ENCODE measurements at places on chromosomes 2 and 18.

- peak; percentile 87 for DNase-seq
Observed at GRCh38 chr2:226583715-226584114, 215.9 kb downstream of the IRS1 start.

DNA sequence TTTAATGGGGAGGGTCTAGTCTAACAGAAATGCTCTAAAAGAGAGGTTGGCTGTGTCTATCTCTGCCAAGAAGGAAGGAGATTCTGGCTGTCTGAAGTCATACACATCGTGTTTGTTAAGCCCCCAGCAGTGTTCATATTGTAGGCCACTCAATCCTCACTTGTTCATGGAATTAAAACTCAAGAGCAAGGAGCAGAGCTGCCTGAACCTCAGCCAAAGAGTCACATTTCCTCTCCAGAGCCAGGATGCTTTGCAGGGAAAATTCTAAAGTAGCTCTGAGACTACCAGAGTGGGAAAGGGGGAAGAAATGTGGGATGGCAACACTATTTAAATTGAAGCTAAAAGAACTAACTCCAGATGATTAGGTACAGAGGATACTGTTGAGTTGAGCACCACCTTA lies 190.7 kb upstream of the CXCR4 start:
- no peak for DNase-seq

- peak; percentile 97 for DNase-seq
Observed at GRCh38 chr2:179460181-179460929, 195.7 kb upstream of the SESTD1 start.

GRCh38 chr2:138689705-138690104 lies 90.5 kb downstream of the NXPH2 start:
- DNase-seq: no peak

DNA sequence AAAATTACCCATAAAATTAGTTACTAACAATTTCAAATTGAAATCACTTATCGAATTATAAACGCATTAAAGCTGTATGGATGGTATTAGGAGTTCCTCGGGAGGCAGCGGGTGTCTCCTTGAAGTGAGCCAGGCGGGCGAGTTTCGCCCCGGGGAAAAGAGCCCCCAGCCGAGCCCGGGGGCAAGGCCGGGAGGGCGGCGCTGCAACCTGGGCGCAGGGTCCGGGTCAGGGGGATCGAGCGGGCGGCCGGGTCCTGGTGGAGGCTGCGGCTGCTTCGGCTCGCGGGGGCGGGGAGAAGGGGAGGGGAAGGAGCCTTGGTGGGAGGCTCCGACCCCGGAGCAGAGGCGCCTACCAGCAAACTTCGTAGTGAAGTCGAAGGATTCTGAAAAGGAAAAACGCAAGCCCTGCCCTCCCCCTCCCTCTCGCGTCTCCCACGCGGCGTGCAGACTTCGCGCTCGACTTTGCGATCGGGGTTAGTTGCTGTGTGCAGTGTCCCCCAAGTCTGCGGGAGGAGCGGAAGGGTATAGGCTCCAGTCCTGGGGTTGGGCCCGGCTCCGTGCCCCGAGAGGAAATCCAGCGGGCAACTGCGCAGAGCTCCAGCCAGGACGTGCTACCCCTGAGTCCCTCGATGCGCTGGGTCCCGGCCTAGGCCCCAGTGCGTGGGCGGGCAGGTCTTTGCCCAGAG lies 140.8 kb downstream of the MEIS1 start:
- peak; percentile 67 for DNase-seq

DNA sequence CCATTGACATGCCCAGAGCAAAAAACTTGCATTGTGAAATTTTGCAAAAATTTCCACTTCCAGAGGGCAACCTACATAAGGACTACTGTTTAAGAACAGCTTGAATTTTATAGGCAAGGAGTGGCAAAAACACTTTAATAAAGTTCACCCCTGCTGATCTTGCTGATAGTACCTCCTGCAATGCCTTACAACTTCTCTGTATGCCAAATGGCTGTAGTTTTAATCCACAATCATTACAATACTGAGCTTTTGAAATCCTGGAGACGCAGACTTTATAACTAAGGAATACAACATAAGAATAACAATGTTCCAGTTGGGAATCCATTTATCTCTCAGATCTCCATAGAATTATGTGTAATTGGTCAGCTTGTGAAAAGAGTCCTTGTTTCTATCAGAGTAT lies 247.5 kb downstream of the KCNJ3 start:
- DNase-seq: no peak

GRCh38 chr18:50133526-50133925 lies 61.4 kb downstream of the MYO5B start:
- no peak for DNase-seq

GRCh38 chr2:231687133-231687852 lies 21.0 kb upstream of the PTMA start:
- DNase-seq: peak; percentile 34

GRCh38 chr2:65121-65520 lies 18.8 kb upstream of the FAM110C start:
- DNase-seq: no peak

GRCh38 chr2:178553047-178553446 lies 72.8 kb downstream of the PLEKHA3 start:
- DNase-seq: peak; percentile 80

- no peak for DNase-seq
Observed at GRCh38 chr2:218566296-218566695, 1.9 kb downstream of the USP37 start.

DNA sequence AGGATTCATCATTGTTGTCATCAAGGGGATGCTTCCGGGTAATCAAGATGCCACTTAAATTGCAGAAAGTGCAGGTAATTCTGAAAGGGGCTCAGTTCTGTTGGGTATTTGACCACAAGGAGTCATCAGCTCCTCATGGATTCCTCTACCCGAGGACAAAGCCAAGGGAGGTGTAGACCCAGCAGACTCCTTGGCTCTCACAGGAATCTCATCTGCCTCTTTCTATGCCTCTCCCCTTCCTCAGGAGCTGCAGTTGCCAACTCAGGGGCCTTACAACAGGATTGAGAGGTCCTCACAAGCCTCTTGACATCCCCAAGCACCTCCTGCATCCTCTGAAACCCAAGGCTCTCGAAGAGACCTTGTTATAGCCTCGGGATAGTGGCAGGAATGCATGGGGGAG lies 44.0 kb downstream of the ITGB6 start:
- DNase-seq: peak; percentile 17

DNA sequence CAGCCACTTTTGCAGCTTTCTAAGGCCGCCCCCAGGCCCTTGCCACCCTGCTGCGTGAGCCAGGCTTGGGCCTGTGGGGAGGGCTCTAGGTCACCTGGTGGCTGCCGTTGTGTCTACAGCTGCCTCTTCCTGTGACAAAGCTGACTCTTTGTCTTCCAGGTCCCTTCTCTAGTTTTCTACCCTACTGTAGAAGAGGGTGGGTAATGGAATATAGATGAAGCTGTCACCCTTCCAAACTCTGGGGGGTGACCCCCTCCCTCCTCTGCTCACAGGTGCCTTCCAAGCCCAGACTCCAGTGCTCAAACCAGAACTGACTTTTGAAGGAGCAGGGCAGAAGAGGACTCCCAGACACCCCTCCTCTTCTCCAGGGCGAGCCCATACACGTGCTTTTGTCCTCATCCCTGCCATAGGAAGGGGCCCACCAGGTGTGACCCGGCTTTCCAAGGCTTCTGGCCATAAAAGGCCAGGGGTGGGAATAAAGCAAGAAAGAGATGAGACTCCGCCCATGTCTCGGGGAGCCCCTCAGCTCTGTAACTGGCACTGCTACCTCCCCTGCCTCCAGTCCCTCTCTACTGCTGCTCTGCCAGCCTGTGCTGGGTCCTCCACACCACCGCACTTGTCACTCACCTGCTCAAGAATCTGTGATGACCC lies 17.9 kb upstream of the SDC1 start:
- DNase-seq: no peak

- DNase-seq: peak; percentile 23
Observed at GRCh38 chr2:29650631-29651097, 270.7 kb downstream of the ALK start.

- peak; percentile 47 for DNase-seq
Observed at GRCh38 chr2:26670171-26670570, 22.4 kb upstream of the KCNK3 start.

GRCh38 chr2:191846515-191847476 lies at the start of gene CAVIN2:
CAVIN2 (minus strand) TSS chr2:191847088; CDS start chr2:191846925, 163 bp downstream.
- peak; percentile 77 for DNase-seq

DNA sequence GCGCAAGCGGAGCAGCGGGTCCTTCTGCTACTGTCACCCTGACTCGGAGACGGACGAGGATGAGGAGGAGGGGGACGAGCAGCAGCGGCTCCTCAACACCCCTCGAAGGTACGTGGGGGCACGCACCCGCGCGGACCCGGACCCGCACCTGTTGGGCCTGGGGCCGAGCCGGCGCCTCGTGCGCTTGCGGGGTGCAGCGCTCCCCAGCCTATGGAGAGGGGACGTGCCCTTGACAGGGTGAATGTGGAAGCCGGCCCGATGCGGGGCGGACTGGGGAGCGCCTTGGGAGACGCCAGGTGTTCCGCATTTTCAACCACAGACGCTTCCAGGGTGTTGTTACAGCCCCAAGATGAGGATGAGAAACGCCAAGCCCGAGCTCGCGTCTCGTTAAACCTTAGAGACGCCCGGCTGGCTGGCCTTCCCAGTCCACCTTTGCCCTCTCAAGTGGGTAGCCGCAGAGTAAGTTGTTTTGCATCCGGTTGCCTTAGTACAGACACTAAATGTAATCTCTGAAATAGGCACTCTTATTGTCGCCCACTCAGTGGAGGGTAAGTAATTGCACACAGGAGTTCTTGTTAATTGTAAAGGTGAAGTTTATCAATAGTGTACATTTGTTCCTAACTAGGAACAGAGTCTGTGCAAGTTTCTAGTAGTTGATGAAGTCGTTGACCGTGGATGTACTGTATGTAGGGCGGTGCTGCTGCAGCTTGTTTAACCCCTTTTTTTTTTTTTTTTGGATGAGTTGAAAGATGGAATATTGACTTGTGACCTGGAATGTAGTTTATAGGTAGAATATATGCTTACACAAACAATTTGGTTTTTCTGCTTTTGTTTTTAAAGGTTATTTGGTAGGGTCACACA lies 815 bp downstream of the GMCL1 start:
- peak; percentile 35 for DNase-seq

GRCh38 chr18:23977719-23978483 lies 36.7 kb upstream of the TTC39C start:
- DNase-seq: peak; percentile 63

GRCh38 chr18:76668119-76668518 lies 154.2 kb upstream of the ZNF236 start:
- no peak for DNase-seq

- peak; percentile 56 for DNase-seq
Observed at GRCh38 chr2:75003773-75004172, 45.3 kb downstream of the POLE4 start.

GRCh38 chr2:46801731-46802664 lies 113.6 kb downstream of the MCFD2 start:
- DNase-seq: peak; percentile 22
